ENCODE measurements at places on chromosomes 5 and 9. TPM values are rescaled to one million over a fixed set of nuclear protein-coding genes. Genes with fewer than 3 reads are reported as not detected.

MELK gene
- total RNA-seq = 2.8 TPM

C1QTNF2 gene
- 0.83 TPM for total RNA-seq

MARCOL gene
- not detected for total RNA-seq

LCN2 gene
- total RNA-seq = not detected

CACNA1B gene
- total RNA-seq = not detected

ROPN1L gene
- 0.42 TPM for total RNA-seq

BTNL8 gene
- total RNA-seq = not detected

PCDHB9 gene
- total RNA-seq = 0.28 TPM

SPAG8 gene
- total RNA-seq = 3.4 TPM

OR1J4 gene
- total RNA-seq = not detected

C5orf52 gene
- total RNA-seq = not detected

NFIB gene
- 28.9 TPM for total RNA-seq

IL33 gene
- 20.8 TPM for total RNA-seq

ISL1 gene
- total RNA-seq = not detected
